T-helper 1 cell (primary cell): ENCODE measurements at places on chromosomes 12 and 14.

GRCh38 chr12:9331218-9331626 is 123.0 kb upstream of the PZP start:
- DNase-seq, result peak; percentile 62

DNA sequence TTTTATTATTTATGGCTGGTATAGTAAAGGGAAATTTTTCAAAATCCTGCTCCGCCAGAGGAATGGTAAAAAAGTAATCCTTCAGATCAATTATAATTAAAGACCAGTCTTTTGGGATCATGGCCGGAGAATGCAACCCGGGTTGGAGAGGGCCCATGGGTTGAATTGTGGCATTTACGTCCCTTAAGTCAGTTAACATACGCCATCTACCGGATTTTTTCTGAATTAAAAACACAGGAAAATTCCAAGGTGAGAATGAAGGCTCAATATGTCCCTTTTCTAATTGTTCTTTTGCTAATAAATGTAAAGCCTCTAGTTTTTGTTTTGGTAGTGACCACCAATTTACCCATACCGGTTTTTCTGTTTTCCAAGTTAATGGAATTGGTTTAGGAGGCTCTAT is 602.8 kb downstream of the ALG10 start:
- DNase-seq, result no peak

DNA sequence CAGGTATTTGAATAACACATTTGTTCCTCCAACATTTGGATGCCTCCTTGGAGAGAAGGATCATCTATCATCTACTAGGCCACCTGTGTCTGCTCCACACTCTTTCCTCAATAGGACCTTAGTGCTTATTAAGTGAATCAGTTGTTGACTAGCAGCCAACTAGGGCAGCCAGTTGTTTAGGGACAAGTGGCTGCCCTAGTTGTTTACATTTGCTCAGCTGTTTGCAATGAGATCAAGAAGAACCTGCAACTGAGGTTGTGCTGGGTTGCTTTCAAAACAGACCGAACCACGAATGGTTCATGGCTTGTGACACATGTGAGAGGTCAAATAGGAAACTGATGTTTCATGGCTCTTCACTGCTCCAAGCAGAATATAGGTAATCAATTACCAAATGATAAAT is 53.8 kb downstream of the TMCC3 start:
- no peak for DNase-seq

- DNase-seq, result no peak
Measured at GRCh38 chr12:11786638-11787365, 137.3 kb downstream of the ETV6 start.

- no peak for DNase-seq
Measured at GRCh38 chr14:99852578-99852977, 59.4 kb downstream of the EML1 start.

- peak; percentile 45 for DNase-seq
Measured at GRCh38 chr14:67943947-67944346, 124.4 kb downstream of the RAD51B start.

DNA sequence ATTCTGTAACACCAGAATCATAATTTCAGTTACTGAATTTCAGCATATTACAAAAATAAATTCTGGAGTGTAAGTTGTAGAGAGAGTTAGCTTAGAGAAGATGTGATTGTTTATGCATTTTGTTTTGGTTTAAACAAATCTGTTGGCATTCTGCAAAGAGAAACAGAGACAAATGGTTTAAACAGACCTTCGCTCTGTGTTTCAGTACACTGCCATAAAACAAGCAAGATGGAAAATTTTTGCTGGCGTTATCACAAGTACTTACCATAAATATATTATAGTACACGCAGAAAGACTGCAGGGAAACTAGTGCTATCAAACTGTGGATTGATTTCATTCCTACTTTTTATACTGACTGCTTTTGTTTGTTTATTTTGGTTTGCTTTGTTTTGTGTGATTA is 850.3 kb upstream of the FOXG1 start:
- DNase-seq, result no peak

DNA sequence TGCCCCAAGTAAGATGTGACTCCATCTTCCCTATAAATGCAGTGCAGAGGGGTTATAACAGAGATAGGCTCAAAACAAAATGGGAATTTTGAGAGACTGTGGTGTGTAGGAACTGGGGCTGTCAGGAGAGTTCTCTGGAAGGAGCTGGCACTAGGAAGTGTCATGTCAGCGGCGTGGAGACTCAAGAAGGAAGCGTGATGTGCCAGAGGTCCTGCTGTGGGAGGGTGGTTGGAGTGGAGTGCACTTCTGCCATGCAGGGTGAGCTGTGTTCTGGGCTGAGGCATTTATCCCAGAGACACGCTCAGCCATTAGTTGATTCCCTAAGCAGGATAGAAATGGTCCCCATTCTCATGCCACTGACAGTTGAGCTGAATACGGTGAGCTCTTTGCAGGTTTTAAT is 19.0 kb downstream of the GLT1D1 start:
- no peak for DNase-seq

DNA sequence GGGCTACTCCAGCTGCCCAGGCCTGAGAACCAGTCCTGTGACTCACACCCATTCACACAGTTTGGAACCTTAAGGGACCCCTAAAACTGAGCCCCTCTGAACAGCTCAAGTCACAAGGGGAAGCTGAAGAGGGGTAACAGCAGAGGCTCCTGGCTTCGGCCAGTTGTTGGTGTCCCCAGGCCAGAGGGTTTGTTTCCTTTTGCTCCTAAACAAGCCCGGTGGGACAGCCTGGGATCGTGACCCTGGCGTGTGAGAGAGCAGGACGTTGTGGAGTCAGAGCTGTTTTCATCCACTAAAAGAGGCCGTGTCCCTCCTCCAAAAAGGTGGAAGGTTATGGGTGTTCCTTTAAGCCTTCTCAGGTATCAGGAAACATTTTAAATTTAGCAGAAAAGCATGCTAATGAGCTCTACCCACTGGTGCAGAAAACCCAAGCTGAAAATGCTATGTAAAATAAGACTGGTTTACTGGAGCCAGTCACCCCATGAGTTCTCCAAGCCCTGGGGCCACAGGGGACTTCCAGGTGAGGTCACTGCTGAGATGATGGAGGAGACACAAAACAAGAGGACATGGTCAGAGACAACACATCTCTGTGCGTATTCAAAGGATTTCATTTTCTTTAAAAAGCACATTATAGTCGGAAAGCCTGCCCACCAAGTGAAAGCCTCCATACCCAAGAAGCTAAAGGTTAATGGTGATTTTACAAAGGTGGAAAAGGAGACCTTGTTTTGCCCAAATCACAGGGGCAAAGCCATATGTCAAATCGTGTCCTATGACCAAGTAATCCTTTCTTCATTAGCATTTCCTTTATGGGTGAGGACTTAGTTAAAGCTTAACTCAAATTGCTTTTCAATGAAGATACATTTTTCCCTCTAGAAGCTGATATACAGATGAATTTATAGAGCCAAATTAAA is 14.1 kb downstream of the PRKAB1 start:
- no peak for DNase-seq

DNA sequence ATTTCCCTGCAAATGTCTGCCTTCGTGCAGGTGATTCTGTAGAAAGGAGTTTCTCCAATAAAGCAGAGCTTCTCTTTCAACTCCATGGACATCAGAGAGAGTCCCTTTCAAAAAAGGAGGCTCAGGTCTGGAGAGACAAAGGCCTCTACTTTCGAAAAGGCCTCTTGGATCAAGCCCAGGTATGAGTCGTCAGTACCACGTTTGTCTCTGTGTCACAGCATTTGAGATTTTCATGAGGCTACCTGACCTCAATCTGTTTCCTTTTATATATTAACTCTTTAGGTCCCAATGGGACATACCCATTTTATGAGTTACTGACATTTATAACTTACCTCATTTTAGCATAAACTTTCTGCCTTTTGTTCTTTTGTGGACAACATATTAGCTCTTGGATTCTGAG is 290.8 kb downstream of the RPAP3 start:
- no peak for DNase-seq

DNA sequence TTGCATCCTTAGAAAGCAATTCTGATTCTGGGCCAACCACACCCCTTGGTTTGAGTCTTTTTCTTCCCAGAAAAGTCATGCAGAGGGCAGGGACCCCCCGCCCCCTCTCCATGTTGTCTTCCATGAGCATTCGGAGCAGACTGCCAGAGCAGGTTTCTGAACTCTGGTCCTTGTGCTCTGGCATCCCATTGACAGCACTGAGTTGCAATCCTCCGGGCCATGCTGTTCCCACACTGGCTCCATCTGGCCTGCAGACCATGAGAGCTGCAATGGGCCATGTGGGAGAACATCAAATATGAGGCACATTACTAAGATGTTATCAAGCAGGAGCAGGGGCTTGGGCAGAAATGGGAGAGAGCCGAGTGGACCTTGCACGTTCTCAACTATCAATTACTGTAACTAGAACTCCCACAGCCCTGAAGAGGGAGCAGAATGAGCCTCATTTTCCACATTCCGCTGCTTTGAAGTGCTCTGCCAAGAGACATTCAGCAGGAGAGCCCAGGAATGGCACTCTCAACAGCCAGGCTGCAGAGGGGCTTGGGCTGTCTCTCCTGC is 157.4 kb downstream of the STXBP6 start:
- DNase-seq, result no peak

- DNase-seq, result no peak
Measured at GRCh38 chr12:33672836-33673577, 233.4 kb upstream of the SYT10 start.

DNA sequence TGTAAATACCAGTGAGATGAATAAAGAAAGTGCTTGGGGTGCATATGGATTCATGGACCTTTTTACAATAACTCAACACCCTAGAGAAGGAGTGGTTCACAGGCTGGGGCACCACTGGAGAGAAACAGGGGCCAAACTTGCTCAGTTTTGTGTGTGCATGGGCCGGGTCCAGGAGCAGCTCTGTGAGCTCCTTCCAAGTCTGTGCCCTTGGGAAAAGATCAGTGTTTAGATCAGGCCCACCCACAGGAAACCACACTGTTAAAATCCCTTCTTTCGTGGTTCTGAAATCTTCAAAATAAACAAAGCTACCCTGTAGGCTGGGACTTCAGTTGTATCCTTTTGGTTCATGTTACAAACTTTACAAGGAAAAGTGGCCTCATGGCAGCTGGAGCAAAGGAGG is 156.1 kb upstream of the TMEM260 start:
- no peak for DNase-seq

DNA sequence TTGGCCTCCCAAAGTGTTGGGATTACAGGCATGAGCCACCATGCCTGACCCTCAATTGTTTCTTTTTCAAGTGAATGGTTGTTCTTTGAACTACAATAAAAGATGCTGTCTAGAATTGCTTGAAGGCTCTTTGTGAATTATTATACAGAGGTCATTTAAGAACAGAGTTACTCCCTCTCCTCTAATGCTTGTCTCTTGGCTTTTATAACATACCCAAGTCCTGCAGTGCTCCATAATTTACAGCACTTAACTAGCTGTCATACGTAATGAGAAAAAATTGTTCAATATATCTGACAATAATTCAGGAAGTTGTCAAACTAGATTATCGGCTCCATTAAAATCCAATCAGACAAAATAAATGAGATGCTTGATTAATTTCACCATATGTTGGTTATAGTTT is 823.0 kb upstream of the ATXN7L3B start:
- no peak for DNase-seq
